ENCODE measurements at places on chromosomes 3 and 15. TPM values are rescaled to one million over a fixed set of nuclear protein-coding genes. Genes with fewer than 3 reads are reported as not detected.

Gene ANKDD1A
- total RNA-seq = 17.2 TPM

- DNase-seq = no peak
Measured at GRCh38 chr3:53156368-53156834, 4.6 kb upstream of the PRKCD start.

GRCh38 chr3:127814325-127814781, 8.0 kb downstream of the MGLL start:
- DNase-seq = no peak

Gene FBXL22
- 0.80 TPM for total RNA-seq

GRCh38 chr3:128550471-128551126, 57.6 kb upstream of the GATA2 start:
- DNase-seq = no peak

GRCh38 chr15:66832664-66833063, 130.6 kb downstream of the SMAD6 start:
- DNase-seq = no peak

DNA sequence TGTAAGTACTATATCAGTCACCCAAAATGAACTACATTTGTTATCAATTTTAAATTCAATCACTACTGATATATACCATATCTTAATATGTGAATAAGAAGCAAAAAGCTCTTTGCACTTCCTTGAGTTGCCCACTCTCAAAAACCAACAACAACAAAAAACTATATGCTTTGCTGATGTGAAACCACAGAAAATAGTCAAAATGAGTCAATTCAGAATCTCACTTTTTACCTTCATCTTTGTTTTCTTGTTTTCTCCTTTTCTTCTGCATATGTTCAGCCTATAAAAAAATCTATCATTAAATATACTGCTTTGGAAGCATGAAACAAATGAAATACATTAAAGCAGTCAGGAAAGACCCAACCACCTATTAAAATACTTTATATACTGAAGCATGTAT, 80.7 kb downstream of the UBR1 start:
- no peak for DNase-seq

Gene PPARG
- 10.6 TPM for total RNA-seq
